NB4 (cell line): ENCODE measurements at places on chromosomes 3 and 15.

- DNase-seq: peak; percentile 67
Observed at GRCh38 chr3:150412561-150413231, 4.6 kb downstream of the TSC22D2 start.

DNA sequence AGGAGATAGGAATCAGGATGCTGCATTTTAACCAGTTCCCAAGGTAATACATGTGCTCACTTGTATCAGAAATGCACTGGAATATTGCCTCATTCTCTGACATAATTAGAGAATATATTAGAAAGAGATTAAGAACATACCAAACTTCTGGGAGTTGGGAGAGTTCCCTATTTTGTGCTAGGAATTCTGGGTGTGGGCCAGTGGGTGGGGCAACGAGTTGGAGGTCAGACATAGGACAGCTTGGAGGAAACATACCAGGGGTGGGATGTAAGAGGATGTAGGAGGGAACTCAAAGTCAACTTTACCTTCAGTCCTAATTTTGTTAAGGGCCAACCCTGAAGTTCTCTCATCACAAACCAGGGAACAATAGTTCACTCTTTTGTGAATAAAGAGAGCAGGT lies 83.6 kb downstream of the SLC7A14 start:
- no peak for DNase-seq

GRCh38 chr15:75056036-75056435 lies 32.6 kb downstream of the PPCDC start:
- no peak for DNase-seq

GRCh38 chr15:92937901-92938300 lies 37.8 kb downstream of the CHD2 start:
- no peak for DNase-seq

GRCh38 chr3:160078533-160078932 lies 89.9 kb downstream of the IL12A start:
- no peak for DNase-seq
